ENCODE measurements at places on chromosomes 2 and 18.
A peak's percentile ranks its signal among the peaks of the same experiment; 100 is the strongest.

GRCh38 chr2:230781130-230781797 is 68.6 kb downstream of the CAB39 start:
- DNase-seq: peak; percentile 23

GRCh38 chr2:176117162-176117822 is 714 bp downstream of the HOXD10 start:
- no peak for DNase-seq

GRCh38 chr2:147293991-147294824 is 550.6 kb upstream of the ACVR2A start:
- no peak for DNase-seq

DNA sequence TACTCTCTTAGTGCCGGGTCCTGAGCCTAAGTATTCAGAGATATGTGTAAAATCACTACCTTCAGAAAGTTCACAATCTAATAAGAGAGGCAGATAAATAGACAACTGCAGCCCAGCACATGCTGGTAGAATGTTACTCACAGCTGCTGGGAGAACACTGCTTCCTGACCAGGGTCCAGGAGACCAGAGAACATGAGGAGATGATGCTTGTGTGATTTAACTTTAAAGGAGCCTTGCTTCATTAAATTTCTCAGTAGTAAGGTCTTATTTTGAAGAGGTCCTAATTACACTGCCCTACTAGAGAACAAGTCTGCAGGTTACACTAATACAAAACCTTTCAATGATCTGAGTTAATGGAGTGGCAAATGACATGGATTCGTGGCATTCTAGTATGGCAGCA is 209.9 kb upstream of the TRIB2 start:
- DNase-seq: no peak

- DNase-seq: no peak
These were observed 1326.0 kb upstream of the ZEB2 start for GRCh38 chr2:145845923-145846322.

GRCh38 chr2:127877626-127878025 is 8.1 kb downstream of the AMMECR1L start:
- DNase-seq: no peak

DNA sequence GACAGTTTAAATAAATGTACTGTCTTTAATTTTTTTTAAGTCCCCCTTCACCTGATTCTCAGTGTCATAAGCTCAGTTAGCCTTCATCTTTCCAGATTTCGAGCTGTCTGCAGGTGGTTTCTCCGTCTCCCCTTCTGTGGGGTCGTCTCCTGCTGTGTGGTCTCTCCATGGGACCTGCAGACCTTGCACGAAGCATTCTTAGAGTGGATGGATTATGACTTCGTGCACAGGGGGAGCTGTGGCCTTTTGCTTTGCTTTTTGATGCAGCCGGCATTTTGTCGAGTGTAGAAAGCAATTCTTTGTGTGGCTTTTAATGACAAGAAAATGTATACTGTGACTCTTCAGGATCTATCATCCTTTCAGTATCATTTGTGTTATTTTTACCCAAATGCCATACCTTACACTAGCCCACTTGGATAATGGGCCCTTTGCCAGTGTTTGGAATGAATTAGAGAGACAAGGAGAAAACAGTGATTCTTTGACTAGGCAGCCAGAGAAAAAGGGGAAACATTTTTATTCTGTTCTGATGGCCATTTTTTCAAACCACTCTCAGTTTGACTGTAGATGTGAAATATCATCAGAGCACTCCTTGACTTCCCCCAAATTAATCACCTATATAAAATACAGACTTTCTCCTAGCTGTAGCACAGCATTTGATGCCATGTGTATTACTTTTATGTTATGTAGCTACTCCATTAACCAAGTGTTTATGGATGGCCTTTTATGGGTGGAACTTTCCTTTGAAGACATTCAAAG is 54.3 kb downstream of the ITGA6 start:
- no peak for DNase-seq
